Fibroblast of pulmonary artery (primary cell): ENCODE measurements at places on chromosomes 4 and X.

GRCh38 chr4:7596918-7597606 is 162.3 kb upstream of the PSAPL1 start:
- DNase-seq, result no peak

DNA sequence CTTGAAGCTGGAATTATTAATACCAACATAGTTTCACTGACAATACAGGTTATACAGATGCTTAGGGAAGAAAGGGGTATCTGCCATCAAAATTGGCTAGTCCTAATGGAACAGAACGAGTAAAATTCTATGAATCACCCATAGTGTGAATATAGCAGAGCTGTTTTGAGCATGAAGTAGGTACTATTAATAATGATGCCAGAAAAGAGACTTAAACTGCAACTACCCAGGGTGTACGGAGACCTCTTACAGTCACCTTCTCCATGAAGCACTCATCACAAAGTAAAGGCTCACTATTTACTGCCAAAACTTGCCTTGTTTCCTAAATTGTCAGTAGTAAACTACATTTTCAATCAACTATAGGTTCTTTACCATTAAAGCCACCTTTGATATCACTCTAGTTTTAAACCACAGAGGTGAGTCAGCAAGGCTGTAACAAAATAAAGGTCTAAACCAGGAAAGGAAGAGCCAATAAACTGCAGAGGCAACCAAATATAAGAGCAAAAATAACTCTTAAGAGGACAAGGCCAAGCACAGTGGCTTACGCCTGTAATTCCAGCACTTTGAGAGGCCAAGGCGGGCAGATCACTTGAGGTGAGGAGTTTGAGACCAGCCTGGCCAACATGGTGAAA is 114.4 kb downstream of the FRYL start:
- no peak for DNase-seq

GRCh38 chr4:74205046-74205445 is 47.1 kb downstream of the MTHFD2L start:
- DNase-seq, result no peak

DNA sequence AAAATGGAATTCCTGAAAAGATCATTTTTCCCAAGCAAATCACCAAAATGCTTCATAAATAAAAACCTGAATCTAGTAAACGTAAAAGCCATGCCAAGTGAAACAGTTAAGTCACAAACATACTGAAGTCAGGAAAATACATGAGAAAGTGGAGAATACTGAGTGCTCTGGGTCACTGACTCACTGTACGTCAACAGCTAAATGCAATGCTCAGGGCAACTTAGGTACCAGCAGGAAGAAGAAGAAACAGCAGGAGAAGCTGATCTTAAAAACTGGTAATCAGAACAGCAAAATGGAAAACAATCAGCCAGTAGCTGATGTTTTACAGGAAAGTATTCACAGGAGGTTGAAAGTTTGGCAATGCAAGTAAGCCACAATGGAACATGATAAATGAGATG is 252.6 kb upstream of the ETNPPL start:
- no peak for DNase-seq

GRCh38 chr4:61918987-61919386 is 718.9 kb downstream of the ADGRL3 start:
- DNase-seq, result no peak

DNA sequence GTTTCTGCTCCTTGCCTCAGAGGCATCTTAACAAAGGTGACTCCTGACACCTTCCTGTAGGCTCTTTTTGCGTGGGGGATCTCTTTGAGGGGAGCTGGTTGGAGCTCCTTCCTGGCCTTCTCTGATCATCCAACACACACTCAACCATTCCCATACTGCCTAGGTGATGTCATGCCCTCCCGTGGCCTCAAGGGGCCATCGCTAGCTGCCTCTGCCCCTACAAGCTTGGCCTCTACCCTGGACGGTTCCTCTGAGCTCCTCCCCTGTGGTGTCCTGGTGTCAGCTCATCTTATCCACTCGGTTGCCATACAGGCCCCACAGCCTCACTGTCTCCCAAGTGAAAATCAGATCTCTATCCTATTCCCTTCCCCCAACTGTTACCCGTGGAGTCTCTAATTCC is 13.7 kb upstream of the ZNF185 start:
- DNase-seq, result no peak

DNA sequence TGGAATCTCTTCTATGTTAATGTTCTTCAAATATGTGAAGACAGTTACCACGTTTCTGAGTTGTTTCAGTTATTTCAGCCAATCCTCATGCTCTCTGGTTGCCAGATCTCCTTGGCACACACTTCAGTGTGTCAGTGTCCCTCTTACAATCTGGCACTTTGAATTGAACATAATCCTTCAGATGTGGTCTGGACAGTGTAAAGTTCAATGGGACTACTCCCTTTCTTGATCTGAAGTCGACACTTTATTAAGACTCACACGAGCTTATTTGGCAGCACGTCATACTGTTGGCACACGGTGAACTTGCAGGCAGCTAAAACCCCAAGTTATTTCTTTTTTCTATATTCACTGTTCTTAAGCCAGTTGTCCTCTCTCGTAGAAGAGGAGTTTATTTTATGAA is 28.2 kb downstream of the ARSJ start:
- DNase-seq, result peak; percentile 55

DNA sequence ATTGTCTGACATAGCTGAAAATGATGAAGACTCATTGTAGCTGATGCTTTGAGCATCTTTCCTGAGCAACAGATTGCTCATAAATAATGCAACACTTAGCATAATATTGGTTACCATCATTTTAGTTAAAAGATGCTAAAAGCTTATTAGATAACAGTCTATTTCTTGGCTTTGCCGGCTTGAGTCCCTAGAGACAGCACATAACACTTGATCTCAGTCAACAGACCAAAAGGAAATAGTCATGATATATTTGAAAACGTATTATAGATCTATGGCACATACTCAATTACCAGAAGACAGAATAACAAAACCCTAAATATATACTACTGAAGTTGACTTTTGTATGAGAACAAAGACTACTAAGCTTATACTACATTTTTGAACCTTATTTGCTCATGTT is 846.7 kb upstream of the EPHA5 start:
- no peak for DNase-seq

GRCh38 chrX:70422851-70423341 is at the start of gene GDPD2:
GDPD2 (plus strand) TSS chrX:70423314; CDS start chrX:70424985, 1,671 bp downstream.
- peak; percentile 22 for DNase-seq

DNA sequence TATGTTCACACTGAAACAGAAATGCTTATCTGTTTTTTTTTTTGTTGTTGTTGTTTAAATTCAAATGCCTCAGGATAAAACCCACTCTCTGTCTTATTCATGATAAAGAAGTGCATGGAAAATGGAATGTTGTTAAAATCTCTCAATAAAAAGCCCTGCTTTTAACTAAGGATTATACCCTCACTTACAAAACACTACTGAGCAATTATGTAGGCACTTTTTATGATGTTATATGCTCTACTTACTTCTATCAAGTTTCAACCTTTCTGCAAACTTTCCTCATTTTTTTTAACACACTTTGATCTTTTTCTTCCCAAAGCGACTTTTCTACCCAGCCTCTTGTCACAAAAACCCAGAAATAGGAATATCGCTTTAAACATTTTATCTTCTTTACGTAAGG is 26.5 kb downstream of the SLIT2 start:
- no peak for DNase-seq

- DNase-seq, result no peak
These were observed 34.2 kb upstream of the MAGEA8 start for GRCh38 chrX:149846789-149847188.

DNA sequence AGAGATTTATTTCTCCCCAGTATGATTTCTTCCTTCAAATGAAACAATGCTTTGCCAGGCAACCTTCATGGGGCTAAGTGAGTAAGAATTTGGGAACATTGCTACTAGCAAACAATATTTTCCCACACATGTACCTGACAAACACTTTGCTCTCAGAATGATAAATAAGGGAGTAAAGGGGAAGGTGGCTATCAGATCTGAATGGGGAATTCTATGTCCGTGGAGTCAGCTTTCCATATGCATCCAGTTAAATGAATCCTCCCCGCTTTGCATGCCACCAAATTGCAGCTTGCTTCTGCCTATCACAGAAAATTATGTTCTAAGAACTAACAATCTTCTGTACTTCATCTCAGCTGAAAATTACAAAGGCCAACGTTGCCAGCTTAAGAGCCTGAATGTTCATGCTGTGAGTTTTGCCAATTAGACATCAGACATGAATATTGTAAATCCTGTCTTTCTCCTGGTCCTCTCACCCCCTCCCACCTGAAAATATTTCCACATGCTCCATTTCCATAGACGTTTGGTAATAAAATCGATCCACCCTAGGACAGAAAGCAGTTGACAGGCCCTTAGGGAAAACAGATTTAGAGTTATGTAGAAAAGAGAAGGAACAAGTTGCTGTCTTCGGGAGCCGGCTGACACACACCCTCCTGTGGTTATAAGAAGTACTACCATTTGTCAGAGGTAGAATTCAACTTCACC is 6.3 kb downstream of the MEPE start:
- DNase-seq, result peak; percentile 68

GRCh38 chr4:20020056-20020455 is 231.6 kb upstream of the SLIT2 start:
- no peak for DNase-seq

DNA sequence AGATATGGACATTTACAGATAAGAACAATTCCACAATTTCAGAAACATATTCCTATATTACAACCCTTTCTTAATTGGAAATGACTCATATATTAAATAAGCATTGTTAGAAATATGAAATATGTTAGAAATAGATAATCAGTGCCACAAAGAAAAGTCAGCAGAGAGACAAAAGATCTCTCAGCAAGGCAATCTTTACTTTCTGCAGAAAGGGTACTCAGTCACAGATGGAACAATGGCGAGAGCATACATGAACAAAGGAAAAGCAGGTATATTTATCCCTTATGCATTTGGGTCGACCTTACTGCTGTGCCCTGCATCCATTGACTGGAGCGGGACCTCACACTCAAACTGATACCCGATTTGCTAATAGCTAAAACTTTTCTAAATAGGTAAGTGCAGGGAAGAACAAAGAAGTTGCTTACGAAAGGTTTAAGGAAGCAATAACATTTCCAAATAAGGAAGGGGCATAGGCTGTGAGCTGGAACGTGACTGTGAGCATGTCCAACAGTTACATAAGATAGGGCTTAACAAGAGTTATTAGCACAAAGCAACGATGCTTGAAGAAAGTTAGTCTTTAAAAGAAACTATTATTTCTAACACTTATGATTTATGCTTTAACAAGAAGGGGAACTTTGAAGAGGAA is 40.8 kb downstream of the MGARP start:
- no peak for DNase-seq

GRCh38 chr4:117385526-117385925 is 300.1 kb upstream of the TRAM1L1 start:
- no peak for DNase-seq

GRCh38 chrX:11664211-11665167 is 1.2 kb downstream of the ARHGAP6 start:
- DNase-seq, result peak; percentile 11

DNA sequence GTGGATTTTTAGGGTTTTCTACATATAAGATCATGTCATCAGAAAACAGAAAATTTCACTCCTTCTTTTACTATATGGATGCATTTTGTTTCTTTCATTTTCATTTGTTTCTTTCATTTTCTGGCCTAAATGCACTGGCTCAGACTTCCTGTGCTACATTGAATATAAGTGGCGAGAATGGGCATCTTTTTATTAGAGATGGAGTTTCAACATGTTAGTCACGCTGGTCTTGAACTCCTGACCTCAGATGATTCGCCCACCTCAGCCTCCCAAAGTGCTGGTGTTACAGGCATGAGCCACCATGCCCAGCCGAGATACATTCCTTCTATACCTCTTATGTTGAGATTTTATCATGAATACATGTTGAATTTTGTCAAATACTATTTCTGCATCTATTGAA is 61.8 kb downstream of the BRWD3 start:
- no peak for DNase-seq

DNA sequence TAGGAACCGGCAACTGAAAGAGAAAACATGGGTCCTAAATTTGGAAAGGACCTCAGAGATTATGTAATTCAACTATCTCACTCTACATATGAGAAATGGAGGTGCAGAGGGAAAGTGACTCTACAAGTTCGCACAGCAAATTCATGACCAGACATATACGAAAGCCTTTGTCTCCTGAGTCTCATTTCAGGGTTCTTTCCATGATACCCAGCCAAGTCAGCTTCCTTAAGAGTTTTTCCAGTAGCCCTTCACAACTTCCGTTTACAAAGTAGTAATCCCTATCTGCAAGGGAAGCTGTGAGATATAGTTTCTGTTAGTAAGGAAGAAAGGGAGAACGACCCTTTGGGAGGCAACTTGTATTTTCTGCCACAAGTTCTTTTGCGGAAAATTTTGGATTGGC is 110.6 kb downstream of the TEX13A start:
- no peak for DNase-seq

DNA sequence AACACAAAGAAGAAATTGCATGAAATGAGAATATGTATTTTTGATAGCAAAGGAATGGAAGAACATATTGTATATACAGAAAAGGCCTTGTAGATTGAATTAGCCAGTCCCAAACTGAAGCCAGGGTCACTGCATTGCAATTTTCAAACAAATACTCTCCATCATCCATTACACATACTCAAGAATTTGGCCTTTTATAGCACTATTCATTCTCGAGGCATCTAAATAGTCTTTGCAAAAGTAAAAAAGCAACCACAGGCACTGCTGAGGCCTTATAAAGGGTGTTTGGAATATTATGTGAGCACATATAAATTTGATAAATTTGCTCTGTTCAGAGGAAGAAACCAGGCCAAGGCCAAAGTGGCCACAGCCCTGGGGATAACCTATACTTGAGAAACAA is 123.0 kb downstream of the ZNF827 start:
- no peak for DNase-seq

DNA sequence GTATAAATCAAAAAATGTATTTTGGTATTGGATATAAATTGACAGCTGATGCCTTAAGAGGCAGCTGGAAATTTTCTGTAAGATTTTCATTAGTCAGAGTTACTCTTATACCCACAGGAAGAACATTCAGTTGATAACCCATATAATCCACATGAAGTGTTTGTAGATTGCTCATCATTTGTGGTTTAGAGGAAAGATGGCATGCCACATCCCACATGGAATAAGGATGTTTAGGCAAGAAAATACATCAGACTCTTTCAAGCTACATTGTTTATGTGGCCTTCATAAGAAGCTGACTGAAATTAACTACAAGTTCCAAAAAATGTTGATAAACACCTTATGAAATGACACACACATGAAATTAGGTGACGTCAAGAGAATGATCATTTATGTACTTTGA is 56.6 kb downstream of the AREG start:
- peak; percentile 75 for DNase-seq
